ENCODE measurements at places on chromosomes 5 and 9.

GRCh38 chr5:80798633-80799032 lies 143.8 kb upstream of the DHFR start:
- no peak for DNase-seq

- no peak for DNase-seq
Observed at GRCh38 chr5:125607018-125607417, 816.2 kb upstream of the GRAMD2B start.

GRCh38 chr9:85522459-85523092 lies 219.2 kb downstream of the AGTPBP1 start:
- DNase-seq: no peak

- no peak for DNase-seq
Observed at GRCh38 chr5:168118042-168118668, 173.3 kb upstream of the WWC1 start.

DNA sequence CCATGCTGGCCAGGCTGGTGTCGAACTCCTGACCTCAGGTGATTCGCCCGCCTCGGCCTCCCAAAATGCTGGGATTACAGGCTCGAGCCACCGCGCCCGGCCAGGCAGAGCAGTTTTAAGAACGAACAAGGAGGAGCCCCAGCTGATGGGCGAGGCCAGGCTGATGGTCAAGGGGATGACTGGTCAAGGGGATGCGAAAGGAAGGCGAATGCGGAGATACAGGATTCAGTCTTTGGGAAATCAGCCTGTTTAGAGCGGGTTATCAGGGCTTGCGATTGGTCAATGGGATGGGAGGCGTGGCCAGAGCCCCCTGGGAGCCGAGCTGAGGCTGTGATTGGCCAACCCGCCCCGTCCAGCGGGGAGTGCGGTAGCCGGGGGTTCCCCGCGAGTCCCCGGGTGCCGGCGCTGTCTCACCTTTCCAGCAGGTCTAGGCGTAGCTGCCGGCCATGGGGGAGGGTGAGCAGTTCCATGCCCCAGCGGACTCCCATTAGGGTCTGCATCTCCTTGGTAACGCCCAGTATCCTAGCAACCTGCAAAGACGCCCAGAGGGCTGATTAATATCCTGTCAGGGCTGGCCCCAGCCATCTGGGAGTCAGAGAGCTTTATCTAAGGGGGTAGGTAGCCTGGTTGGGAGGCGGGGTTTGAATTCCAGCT lies 7.5 kb upstream of the TOR2A start:
- no peak for DNase-seq

DNA sequence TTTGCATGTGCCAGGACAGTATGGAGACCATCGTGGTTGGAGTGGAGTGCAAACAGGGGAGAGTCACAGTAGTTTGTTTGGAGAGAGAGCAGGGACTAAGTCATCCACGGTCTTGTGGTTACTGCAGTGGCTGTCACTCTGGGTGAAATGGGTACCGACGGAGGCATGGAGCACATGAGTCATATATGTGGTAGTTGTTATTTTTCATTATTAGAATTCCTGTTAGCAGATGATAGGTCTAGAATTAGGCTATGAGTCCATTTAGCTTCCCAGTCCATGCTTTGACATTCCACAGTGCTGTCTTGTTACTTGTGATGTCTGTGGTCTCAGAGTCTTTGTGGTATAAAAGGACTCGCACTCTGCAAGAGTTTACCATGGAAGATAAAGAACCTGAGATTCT lies 303.9 kb downstream of the DMRT2 start:
- DNase-seq: no peak

DNA sequence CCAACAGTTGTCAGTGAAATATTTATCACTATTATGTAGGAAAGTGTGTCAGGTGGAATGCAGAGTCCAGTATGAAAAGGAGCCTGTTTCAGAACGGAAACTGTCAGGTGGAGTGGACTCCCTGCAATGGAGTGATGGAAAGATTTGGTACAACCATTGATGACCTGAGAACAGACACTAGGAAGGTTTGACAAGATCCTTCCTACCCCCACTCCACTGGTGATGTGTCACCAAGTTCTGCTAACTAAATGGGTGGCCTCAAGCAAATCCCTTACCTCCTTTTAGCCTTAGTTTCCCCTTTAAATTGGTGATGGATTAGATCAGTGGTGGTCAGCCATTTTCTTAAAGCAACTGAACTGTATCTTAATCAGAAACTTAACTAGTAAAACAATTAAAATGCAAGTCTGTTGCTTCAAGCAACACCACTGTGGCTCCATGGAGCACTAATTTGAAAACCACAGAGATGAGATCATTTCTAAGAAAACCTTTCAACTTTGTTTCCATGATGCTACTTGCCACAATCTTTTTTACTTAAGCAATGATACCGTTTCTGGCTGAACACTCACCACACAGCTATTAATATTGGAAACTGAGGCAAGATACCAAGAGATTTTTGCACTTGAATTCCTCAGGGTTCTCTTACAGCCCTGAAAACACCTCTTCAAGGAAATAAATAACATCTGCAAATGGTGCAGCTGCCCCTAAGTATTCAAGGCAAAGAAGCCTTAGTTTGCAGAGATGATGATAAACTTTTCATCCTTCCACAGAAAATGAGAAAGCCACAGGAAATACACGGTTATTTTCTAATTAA lies 140.6 kb downstream of the ERCC6L2 start:
- no peak for DNase-seq

- DNase-seq: no peak
Observed at GRCh38 chr9:33697171-33697570, 98.2 kb upstream of the PRSS3 start.

- no peak for DNase-seq
Observed at GRCh38 chr9:5951686-5952211, 61.1 kb downstream of the MLANA start.

DNA sequence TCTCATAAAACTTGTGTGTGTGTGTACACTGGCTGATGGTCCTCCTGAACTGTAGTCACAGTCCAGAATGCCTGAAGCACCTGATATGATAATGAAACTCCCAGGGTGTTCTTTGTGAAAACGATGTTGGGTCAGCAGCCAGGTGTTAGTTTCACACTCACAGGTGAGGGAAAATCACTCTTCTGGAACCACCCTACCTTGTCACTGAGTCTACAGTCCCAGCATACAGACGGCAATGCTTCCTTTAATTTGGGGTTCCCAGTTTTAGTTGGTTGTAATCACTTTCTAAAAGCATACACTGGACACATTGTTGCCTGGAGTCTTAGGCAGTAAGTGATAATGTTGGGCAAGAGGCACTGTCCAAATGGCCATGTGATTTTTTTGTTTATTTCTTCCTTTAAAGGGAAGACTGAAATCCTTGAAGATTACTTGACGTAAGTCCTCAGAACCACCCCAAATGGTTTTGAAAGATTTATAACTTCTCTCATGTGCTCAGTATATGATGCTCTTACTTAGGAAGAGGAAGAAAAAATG lies 18.2 kb upstream of the MGAT1 start:
- DNase-seq: no peak

- no peak for DNase-seq
Observed at GRCh38 chr9:135786146-135786690, 84.2 kb downstream of the KCNT1 start.

GRCh38 chr9:101706997-101707396 lies 31.4 kb downstream of the GRIN3A start:
- DNase-seq: no peak

GRCh38 chr5:36389245-36389644 lies 87.5 kb upstream of the RANBP3L start:
- DNase-seq: no peak

DNA sequence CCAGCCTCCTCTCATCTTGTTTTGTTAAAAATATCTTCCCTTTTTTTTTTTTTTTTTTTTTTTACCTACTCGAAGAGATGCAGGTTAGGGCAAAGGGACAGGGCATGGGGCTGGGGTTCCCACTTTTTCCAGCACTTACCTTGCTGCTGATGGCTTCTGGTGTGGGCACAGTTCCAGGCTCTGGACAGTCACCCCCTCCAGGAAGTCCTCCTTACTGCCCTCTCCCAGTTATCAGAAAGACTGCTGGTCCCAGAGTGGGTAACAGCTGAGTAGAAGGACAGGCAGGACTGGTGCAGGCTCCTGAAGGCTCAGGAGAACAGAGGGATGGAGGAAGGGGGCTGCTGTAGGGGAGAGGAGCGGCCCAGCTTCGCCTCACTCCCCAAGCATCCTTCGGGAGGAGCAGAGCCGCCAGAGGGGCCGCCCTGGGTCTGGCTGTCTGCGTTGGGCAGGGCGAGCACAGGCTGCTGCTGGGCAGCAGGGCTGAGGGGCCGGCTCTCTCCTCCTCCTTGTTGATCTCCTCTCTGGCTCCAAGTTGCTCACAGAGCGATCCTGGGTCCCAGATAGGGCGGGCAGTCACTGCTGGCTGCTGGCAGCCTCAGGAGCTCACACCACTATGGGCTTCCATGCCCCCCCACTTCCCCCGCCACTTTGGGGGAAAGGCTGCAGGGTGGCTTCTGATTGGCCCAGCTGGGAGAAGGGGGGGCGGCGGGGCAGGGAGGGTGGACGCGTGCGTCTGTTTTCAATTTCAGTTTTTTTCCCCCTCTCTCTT lies at the start of gene PDGFRB:
TSS of gene PDGFRB (minus strand) at position 588 of the 769 bp plus-strand sequence. CDS start 18,798 bp downstream, outside the sequence.
- DNase-seq: peak; percentile 30

Data from stimulated activated CD8-positive, alpha-beta memory T cell treated with anti-CD3 and anti-CD28 coated beads, Interleukin-4, amount 100 ng/mL, for 1 hour (primary cell).